ENCODE measurements at places on chromosomes 13 and 19.

DNA sequence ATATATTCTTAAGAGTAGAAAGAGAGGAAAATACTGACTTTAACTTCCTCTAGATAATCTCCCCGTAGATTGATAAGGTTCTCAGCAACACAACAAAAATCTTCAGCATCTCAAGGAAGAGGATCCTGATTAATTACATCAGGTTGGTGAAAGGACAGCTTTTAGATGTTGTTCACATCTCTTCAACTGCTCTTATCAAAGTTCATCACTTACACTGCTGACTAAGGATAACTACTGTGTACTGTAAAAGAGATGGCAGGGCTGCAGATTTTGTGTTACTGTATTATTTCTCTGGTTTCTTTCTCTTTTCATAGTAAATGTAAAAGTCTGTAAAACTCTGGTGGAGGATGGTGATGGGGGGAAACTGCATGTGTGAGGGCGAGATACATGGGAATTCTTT lies 133.7 kb downstream of the PCDH9 start:
- DNase-seq = no peak

DNA sequence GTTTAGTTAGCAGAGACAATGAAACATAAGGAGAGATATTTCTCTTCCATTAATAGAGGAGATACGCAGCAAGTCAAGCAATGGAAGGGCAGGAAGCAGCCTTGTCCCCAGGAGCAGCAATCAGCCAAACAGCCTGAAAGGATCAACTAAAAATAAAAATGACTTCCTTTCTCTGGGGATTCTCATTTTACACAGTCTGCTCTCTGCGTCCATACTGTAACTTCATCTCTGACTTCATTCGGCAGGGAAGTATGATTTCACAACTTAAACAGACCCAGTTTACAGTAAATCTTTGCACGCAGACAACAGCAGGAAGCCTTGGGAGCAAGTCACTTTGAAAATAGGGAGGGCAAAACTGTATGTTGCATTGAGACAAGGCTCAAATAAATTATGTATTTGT lies 826.7 kb downstream of the DIAPH3 start:
- DNase-seq = no peak

GRCh38 chr19:511101-511851 lies 4.0 kb downstream of the TPGS1 start:
- peak; percentile 70 for DNase-seq

DNA sequence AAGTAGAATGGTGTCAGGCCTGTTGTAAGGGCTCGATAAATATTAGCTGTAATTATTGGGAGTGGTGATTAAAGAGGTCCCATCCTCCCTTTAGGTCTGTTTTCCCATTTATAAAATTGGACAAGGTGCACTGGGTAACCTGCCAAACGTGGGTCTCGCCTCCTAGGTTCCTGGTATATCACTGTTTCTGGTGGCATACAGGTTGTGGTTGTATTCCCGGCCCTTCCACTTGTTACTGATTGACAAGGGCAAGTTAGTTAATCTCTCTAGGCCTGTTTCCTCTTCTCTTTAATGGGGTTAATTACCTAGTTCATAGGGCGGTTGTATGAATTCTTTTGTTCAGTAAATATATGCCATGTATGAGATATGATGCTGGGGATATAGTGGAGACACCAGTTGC lies 1.5 kb downstream of the PPP2R1A start:
- DNase-seq = no peak

DNA sequence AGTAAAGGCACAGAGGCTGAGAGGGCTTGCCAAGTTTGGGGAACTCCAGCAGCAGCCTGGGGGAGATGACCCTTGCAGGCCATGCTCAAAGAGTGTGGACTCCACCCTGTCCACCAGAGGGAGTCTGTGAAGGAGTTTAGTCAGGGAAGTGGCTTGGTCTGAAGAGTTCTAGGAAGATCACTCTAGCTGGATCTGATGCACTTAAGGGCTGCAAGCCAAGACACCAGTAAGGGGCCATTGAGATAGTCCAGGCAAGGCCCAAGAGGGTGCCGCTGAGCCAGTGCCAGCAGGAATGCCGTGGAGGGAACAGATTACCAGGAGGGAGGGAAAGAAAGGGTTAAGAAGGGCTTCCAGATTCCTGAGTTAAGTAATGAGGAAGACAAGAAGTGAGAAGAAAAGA lies 68.7 kb downstream of the ZAR1L start:
- no peak for DNase-seq

DNA sequence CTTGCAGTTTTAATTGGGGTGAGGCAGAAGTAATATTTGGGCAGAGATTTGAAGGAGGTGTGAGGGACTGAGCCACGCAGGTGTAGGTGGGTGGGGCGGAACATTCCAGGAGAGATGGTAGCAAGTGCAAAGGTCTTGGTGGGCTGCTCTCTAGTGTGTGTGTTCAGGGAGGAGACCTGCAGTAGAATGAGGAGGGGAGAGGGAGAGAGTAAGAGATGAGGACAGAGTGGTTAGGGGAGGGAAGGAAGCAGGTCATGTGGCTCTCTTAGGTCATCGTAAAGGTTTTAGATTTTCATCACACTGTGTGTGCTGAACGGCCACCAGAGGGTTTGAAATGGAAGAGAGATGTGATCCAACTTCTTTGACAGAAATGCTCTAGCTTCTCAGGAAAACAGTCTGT lies 33.5 kb downstream of the WASF3 start:
- DNase-seq = no peak

DNA sequence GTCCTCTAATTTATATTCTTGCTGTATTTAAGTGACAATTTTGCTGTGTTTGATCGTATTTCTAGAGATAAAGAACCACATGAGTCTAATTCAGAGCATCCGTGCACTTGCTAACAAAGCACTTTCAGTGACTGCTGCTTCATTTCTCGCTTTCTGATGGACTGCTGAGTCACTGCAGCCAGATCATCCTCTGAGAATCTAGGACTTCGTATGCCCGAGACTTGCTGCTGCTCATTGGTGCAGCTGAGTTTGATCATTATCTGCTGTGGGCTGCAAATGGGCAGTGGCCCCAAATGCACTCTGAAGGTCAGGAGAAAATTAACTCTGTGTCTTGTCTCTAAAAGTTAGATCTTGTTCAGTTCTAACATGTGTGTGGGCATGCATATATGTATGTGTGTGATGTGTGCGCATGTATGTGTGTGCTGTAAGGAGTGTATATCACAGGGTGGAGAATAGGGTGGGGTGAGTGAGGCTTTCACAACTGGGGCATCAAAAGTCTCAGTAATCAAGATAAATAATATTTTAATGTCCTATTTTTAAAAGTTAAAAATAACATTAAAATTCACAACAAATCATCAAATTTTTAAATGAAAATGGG lies 342.6 kb downstream of the MTUS2 start:
- no peak for DNase-seq

GRCh38 chr19:56660381-56661107 lies 11.0 kb downstream of the ZNF835 start:
- no peak for DNase-seq

- DNase-seq = no peak
Observed at GRCh38 chr13:100409132-100409531, 179.5 kb downstream of the GGACT start.

GRCh38 chr13:73722120-73722519 lies 412.1 kb downstream of the KLF12 start:
- no peak for DNase-seq

GRCh38 chr13:100533588-100534041 lies 55.0 kb downstream of the GGACT start:
- no peak for DNase-seq

DNA sequence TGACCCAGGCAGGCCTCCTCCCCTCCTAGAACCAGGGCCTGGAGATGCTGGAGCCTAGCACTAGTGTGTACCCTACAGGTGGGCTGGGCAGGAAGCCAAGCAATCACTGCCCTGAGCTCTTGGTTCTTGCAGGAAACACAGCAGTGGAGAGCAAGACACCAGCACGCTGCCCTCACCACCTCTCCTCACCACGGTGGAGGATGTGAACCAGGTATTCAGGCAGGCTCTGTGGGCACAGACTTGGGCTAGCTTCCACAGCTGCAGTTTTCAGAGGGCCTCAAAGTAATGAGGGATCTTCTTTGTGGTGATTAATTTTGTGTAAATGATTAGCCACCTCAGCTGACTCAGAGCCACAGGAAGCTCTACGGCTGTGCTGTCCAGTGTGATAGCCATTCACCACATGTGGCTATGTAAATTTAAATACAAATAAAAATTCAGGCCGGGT lies 13.6 kb upstream of the GPI start:
- DNase-seq = no peak

DNA sequence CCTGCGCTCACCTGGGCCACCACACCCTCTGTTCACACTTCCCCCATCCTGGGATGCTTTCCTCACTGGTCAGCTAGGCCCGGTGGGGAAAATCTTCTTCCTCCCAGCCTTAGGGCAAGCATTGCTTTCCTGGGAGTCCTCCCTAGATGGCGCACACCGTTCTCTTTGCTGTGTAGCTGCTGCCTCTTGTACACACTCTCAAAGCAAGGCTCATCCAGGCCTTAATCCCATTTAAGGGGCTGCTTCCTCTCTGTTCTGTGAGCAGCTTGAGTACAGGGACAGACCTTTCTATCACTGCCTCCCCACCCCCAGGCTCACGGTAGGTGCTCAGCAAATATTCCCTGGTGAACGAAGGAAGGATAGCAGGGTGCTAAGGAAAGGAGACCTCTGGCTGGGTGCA lies 11.1 kb downstream of the SLC7A10 start:
- no peak for DNase-seq

DNA sequence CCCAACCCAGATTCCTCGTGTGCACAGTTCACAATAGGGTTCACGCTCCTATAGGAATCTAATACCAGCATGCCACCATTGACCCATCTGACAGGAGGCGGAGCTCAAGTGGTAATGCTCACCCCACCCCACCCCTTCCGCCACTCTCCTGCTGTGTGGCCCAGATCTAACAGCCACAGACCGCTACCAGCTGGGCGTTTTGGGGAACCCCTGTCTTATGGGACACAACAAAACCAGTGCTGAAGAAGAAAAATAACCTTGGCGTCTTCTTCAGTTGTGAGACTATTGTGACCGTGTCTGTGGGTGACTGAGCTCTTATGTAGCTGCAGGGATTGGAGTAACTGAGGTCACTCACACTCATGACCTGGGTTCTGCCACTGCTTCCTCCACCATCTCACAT lies 5.2 kb upstream of the OR10H1 start:
- no peak for DNase-seq

- no peak for DNase-seq
Observed at GRCh38 chr19:19528721-19529490, at the start of gene YJEFN3. Gene YJEFN3 (plus strand): TSS chr19:19528911. CDS start chr19:19528933, 22 bp downstream.

DNA sequence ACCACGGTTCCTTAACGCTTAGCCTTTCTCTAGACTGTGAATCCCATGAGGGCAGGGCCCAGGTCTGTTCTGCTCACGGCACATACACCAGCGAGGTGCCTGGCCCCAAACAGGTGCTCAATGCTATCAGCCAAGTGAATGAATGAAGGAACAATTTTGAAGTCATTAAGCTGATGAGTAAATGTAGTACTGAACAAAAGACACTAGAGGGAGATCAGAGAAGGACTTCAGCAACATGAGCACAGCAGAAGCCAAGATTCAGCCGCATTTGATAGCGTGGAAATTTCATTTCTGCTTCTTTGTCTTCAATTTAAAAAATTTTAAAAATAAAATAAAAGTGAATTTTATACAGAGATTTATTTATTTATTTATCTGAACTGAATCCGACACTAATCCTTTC lies 20.1 kb upstream of the MYO16 start:
- no peak for DNase-seq

DNA sequence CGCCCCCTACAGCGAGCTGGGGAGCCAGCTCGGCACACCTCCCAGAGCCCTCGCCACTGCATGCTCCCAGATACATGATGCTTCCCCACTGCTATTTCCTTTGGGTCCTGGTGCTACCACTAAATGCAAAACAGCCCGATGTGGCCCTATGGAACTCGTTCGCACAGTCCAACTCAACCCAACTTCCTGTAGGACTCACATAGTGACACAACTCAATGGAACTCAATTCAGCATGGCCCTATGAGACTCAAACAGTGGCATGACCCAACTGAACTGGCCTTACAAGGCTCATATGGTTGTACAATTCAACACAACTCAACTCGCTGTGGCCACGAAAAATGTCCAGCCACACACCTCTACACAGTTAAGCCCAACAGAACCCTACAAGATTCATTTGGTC lies 3.5 kb downstream of the KCNA7 start:
- no peak for DNase-seq

- no peak for DNase-seq
Observed at GRCh38 chr13:50993371-50993770, 83.8 kb downstream of the RNASEH2B start.

DNA sequence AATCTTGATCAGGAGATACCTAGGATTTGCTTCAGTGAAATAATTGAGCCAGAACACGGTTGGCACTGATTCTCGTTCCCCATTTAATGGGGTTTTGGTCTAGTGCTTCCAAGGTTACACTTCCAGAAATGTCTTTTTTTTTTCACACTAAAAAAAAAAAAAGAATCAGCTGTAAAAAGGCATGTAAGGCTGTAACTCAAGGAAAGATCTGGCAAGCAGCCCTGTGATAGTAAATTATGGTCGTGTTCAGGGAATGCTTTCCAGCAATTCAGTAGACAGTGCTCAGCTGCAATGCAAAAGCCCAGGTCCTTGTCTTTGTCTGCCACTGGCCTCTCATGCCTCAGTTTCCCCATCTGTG lies 27.2 kb upstream of the NDUFS7 start:
- DNase-seq = no peak

- no peak for DNase-seq
Observed at GRCh38 chr13:71866335-71867130, 471 bp downstream of the DACH1 start.

DNA sequence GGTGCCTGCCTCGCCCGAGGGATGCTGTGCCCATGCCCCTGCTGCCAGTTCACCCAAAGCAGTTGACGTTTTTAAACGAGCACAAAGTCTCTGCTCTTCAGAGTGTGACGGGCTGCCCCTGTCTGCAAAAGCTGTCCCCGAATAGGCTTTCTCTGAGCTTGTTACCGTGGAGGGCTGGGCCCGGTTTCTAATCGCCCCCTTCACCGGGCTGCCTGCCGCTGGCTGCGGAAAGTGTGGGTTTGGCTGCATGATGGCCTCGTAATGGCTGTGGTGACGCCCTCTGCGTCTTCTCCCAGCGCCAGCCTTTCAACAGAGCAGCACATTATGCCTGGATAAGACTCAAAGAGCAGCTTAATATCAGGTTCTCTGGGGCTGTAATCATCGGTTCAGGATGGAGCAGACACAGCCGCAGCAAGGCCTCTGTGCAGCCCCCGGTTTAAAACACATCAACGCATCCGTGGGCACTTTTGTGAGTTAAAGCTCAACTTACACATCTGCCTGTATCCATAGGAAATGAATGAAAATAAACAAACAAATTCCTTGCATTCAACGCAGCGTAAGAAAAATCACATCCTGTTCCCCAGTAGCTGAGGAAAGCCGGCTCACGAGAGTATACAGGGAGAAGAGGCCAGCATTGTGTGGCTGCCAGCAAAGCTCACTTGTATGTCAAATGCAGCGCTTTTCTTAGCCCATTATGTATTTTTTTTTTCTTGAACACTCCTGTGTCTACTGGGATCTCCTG lies 166.4 kb upstream of the SOX1 start:
- DNase-seq = no peak

DNA sequence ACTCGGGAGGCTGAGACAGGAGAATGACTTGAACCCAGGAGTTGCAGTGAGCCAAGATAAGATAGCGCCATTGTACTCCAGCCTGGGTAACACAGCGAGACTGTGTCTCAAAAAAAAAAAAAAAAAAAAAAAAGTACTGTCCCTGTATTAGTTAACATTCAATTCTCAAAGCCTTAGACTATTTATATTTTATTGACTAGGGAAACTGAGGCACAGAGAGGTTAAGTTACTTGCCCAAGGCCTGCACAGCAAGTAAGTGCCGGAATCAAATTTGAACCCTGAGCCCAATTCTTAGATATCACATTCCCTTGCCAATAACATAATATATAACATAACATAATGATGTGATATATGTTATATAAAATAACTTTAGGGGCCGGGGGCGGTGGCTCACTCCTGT lies 921 bp upstream of the KLC3 start:
- DNase-seq = no peak

GRCh38 chr19:5914358-5914774 lies 312 bp downstream of the CAPS start:
- DNase-seq = no peak
